ENCODE measurements at places on chromosomes 5 and 9.

GRCh38 chr9:37515620-37516258 lies 30.0 kb downstream of the POLR1E start:
- no peak for DNase-seq

GRCh38 chr5:149936700-149937091 lies 7.9 kb downstream of the PDE6A start:
- DNase-seq, result no peak

GRCh38 chr9:109256336-109256735 lies 64.5 kb downstream of the EPB41L4B start:
- no peak for DNase-seq

- DNase-seq, result no peak
Observed at GRCh38 chr5:84032324-84032723, 311.7 kb upstream of the HAPLN1 start.

- no peak for DNase-seq
Observed at GRCh38 chr5:149014571-149015031, 48.3 kb downstream of the SH3TC2 start.

- no peak for DNase-seq
Observed at GRCh38 chr9:36903541-36904435, 130.3 kb downstream of the PAX5 start.

GRCh38 chr5:59354274-59354673 lies 539.3 kb downstream of the PDE4D start:
- DNase-seq, result no peak

DNA sequence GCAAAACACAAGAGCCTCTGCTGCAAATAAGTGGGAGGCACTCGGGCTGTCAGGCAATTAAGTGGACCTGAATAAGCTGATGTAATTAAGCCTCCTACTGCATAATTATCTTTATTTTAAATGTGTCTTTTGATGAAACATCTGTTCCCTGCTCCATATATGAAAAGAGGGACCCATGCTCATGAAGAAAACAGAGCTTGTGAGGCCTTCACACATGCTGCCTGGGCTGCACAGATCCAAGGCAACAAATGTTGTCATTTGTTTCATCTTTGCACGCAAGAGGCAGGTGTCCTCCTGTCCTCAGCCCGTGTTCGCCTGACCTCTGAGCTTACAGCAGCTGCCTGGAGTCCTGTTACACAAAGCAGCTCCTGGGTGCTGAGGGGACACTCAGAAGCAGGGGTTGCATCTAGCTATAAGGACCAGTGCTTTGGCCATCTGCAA lies 381.1 kb downstream of the ZNF608 start:
- no peak for DNase-seq

DNA sequence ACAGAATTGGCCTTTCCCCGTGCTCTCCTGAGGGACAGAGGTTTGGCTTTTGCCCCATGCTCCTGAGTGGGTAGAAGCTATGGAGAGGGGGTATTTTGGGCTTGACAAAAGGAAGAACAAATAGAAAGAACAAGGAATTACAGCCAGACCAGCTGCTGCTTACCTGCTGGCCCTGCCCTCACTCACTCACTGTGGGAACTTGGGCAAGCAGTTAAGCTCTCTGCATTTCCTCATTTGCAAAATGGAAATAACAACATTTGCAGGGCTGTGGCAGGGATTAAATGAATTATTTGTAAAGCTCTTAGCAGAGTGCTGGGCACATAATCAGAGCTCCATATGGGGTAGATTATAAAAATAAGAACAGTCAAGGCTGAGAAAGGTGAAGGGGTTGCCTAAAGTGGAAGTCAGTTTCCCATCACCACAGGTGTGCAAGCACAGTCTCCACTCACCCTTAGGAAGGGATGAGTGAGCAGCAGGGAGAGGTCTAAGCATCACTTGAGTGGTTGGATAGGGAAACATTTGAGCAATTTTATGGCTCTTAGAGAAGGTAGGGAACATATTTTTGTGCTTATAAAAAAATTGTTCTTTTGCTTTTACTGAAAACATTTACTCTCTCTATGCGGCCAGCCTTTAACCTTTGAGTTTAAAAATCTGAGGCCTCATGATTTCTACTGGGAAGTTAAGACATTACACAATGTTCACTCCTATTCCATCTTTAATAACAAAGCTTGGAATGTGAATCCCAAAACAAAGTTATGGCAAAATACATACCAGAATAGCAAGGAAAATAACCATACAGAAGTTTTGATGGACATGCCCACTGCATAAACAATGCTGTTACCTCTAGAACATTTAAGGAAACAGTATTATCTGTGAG lies 42.8 kb upstream of the LHFPL2 start:
- DNase-seq, result no peak

GRCh38 chr5:21918451-21918850 lies 934.7 kb downstream of the CDH12 start:
- no peak for DNase-seq

DNA sequence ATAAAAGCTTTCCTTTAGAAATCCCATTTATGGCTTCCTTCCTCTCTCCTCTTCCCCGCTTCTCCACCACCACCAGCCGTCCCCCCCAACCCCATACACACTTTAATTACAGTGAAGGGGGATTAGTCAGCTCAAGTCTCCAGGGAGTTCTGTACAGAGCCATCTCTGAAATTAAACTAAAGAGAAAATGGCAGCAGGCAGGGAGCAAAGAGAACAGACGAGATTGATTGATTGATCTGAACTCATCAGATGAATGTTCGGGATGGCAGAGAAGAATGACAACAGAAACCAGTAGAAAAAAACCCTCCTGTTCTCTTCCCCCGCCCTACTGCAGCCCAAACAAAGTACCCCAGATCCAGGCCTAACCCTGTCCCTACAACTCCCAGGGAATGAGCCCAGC lies 241.7 kb upstream of the PANK3 start:
- DNase-seq, result no peak
